ACHN (cell line): ENCODE measurements at places on chromosomes 12 and 14.

- DNase-seq, result peak; percentile 73
Measured at GRCh38 chr12:66269757-66270383, 32.4 kb upstream of the HELB start.

DNA sequence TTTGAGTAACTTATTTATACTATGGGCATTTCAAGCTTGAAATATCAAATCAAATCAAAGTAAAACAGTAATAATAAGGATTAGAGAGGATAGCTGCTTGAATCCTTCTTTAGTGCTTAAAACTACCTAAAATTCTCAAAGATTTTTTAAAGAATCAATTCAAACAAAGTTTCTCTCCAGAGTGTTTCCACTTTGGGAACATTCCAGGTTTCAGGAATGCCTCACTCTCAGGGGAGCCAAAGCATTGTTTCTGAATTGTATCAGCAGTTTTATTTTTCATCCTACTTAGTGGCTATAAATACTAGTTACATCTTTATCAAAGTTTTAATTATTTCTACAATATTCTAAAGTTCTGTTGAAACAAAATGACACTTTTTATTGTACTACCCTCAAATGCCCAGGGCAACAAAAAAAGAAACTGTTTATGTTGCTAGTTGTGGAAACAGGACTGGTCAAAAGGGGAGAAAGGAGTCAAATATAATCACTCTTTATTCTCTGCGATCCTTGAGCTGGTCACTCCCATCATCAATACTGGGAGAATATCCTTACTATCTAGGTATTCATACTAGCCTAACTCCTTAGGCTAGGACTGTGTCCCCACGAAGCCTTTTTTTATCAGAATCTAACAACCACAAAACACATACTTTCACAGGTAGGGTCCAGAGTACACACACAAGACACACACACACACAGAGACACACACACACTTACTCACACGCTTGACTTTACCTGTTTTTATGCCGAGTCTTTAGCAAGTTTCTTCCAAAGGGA, 598 bp downstream of the RASSF9 start:
- DNase-seq, result peak; percentile 50

- no peak for DNase-seq
Measured at GRCh38 chr12:31119192-31119802, 45.6 kb downstream of the DDX11 start.

DNA sequence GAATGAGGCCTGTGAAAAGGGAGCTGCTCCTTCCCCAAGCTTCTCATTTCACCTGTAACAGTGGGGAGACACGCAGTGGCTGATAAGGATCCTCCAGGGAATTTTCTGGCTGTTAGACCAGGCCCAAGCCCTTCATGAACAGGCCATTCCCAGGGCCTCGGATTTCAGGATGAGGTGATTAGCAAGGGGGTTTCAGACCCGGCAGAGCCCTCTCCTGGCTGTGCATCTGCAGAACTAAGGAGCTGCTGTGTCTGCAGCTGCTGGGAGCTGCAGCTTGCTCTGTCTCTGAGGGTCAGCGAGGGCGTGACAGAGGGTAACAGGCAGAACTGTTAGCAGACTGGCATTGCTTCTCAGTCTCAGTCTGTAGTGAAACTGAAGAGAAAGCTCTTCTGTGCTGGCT, 110.4 kb downstream of the KCNA5 start:
- no peak for DNase-seq

- no peak for DNase-seq
Measured at GRCh38 chr12:68981516-68981915, 48.5 kb upstream of the CPM start.

DNA sequence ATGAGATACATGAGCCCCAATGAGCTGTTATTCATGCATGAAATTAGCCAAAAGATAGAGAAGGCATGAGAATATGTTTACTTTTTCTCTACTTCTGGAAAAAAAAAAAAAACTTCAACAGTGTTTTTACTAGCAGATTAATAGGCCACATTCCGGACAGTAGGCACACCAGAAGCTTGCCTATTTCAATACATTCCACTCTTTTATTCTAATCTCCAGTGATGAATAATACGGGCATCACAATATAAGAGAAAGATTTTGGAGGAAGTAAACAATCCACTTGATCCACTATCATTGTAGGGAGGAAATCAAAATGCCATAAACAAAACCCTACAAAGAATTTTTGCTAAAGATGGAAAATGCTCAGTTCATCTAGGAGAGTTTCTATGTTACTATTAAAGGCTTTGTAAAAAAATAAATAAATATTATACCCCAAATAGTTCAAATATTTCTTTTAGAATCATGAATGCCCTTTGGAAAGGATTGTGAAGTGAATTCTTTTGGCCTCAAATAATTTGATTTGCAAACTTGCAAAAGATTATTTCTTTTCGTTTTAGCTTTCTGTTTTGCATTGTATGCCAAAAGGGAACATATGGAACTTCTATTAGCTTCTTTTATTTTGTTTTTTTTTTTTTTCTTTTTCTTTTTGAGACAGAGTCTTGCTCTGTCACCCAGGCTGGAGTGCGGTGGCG, 232.6 kb downstream of the EPS8 start:
- no peak for DNase-seq

DNA sequence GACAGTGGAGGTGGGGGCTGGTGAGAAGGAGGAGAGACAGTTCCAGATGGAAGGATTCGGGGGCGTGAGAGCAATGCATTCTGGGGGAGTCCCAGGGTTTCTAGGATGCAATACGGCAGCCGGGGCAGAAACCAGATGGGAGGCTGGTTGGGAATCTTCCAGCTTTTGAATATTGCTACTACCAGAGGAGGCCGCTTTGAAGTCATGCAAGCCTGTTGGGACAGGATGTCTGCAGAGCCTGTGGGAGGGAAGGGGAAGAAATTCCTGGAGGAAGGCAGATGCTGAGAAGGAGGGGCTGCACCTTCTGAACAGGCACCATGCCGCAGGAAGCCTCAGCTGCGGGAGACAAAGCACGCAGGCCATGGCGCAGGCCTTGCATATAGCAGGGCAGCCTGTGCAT, 105.4 kb downstream of the APAF1 start:
- no peak for DNase-seq

DNA sequence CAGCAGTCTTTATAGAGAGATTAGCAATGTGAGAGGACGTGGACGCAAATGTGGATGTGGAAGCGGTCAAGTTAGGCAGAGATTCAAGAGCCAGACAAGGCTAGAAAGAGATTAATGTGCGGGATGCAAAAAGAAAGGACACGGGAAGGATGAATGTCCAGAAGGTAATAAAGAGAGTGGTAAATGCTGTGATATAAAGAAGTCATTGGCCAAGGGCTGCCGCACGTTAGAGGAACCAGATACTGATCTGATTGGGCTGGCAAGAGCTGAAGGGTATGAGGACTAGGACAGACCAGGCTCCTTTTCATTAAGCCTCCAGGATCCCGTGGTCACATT, 59.5 kb downstream of the DHRS2 start:
- no peak for DNase-seq

- no peak for DNase-seq
Measured at GRCh38 chr12:16056910-16057309, 145.8 kb downstream of the DERA start.

GRCh38 chr14:78927261-78927660, 757.1 kb downstream of the NRXN3 start:
- DNase-seq, result no peak
